ENCODE measurements at places on chromosomes 3 and 15.

- DNase-seq = no peak
Measured at GRCh38 chr15:96358821-96359615, 28.5 kb downstream of the NR2F2 start.

GRCh38 chr3:21059404-21059803 is 691.6 kb downstream of the ZNF385D start:
- DNase-seq = no peak

- DNase-seq = no peak
Measured at GRCh38 chr15:87792250-87793040, 464.1 kb downstream of the NTRK3 start.

DNA sequence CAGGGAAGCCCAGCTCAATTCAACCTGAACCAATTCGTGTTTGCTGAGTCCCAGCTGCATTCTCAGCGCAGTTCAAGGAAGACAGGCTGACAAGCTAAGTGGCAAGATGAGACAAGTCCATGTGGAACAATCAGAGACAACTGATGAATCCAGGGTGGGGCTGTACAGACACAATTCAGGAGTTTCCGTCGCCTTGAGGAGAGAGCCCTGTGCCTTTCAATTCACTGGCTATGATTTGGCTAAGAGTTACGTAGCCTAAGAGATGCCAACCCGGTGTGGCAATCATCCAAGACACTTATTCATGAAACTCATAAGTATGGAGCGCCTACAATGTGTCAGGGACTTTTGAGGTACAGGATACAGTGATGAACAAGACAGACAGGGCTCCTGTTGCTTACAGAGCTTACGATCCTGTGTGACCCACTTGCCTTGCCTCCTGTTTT is 15.5 kb upstream of the ZBED2 start:
- DNase-seq = no peak

DNA sequence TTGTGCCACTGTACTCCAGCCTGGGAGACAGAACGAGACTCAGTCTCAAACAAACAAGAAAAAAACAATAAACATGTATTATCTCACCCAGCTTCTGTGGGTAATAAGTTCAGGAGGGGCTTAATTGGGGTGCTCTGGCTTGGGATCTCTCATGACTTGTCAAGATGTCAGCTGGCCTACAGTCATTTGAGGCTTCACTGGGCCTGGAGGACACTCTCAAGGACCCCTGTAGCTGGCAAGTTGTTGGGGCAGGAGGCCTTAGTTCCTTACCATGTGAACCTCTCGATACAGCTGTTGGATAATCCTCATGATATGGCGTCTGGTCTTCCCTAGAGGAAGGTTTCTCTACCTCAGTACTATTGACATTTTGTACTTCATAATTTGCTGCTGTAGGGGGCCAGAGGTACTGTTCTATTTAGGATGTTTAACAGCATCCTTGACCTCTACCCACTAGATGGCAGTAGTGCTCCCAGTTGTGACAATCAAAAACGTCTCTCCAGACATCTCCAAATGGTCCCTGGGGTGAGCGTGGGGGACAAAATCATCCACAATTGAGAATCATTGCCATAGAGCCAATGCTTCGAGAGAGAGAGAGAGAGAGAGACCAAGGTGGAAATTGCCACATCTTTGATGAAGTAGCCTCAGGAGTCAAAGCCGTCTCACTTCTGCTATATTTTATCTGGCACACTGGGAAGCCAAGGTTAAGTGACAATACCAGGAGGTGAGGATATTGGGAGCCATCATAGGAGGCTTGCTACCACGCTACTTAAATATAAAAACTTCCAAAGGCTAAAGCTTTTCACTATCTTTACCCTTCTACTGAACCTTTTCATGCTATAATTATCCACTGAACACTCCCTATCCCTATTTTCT is 23.9 kb upstream of the SLTM start:
- DNase-seq = peak; percentile 42

DNA sequence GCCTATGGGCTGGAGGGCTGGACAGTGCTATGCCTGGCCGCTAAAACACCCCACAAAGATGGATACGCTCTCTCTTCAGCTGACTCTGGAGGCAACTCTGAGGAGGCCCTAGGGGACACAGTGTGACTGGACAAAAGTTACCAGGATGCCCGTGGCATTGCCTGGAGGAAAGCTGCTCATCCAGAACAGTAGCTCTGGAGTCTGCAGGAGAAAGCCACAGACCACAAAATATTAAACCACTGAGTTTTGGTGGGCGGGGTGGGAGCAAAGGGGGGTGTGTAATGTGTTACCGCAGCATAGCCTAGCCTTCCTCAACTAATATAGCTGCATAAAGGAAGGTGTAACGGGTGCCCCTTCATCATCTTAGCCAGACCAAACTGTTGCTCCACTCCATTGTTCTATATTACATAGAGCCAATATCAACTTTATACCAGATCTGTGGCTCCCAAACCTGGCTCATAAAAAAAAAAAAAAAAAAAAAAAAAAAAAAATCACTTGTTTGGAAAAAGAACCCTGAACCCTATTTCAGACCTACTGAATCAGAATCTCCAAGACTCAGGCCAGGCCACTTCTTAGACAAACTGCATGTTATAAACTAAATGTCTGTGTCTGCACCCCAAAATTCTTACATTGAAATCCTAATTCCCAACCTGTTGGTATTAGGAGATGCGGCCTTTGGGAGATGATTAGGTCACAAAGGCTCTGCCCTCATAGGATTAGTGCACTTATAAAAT is 132.6 kb downstream of the TNIK start:
- no peak for DNase-seq

- no peak for DNase-seq
Measured at GRCh38 chr15:71566226-71566625, 244.1 kb upstream of the NR2E3 start.
